ENCODE measurements at places on chromosomes 6 and 20.

DNA sequence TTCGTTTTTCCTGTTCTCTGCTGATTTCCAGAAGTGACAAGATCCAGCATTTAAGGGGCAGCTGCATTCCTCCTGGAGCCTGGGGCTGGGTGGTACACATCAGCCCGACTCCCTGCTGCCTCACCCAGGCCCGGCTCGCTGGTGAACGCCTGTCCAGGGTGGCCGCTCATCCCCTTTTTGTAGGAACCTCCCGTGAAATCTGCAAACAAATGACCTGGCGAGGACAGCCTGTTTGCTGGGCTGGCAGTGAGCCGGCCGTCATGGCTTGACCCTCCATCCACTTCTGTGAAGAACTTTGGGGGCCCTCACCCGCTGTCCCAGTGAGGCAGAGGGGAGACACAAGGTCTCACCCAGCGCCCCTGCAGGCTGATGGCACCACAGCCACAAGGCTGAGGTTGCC is 39.0 kb downstream of the PYGB start:
- no peak for DNase-seq

DNA sequence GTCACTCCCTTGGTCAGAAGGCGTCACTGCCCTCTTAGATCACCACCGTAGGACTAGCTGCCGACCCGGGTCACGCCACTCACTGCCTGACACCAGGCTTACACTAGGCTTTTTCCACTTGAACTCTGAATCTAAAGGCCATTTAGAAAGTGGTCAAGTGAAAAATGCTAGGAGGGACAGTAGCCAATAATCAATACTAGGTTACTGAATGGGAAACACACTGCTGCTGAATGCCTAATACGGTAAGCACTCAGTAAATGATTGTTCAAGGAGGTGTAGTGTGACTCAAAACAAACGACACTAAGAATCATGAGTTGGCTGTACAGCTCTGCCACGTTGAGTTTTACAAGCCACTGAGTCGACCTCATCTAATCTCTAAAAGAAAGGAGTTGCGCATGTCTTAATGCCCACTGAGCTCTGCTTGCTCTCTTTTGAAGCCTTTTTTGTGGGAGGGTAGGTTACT is 760 bp upstream of the IBTK start:
- DNase-seq: no peak

- no peak for DNase-seq
These were observed 15.2 kb upstream of the ROS1 start for GRCh38 chr6:117440706-117441525.

DNA sequence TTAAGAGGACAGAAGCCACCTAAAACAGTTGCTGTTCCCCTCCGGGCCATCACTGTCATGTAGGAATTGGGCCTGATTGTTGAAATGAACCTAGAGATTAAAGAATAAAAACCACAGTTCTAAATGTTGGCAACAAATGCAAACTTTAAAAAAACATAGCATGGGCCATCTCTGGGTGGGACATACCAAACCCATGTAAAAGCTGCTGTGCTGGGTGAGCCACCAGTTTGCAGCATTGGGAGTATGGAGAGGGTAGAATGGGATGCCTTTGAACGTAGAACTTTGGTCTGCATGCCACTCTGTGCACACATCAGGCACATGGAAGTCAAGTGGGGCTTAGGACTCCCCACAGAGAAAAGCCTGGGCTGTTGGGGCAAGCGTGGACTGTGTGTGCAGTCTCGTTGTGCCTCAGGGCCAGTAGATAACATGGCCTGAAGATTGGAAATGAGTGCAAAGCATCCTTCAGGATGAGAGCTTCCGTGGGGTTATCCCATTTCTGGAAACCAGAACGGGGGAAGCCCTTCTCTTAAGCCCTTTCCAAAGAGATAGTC is 28.1 kb downstream of the EPB41L1 start:
- DNase-seq: no peak

DNA sequence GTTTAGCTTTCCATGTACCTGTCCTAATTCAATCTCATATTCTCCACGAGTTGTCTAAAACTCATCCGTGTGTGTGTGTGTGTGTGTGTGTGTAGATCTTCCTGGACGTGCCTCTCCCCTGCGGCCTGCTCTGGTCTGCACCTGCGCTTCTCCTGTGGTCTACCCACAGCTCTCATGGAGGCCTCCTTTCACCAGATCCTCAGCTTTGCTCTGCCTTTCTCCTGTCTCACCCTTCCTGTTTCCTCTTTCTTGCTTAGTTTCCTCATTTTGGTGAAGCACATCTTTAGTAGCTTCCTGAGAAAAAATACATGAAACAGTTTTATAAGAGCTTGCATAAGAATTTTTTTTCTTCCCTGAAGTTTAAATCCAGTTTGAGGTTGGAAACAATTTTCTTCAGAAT is 18.1 kb downstream of the SLX4IP start:
- no peak for DNase-seq

- no peak for DNase-seq
These were observed 650.5 kb downstream of the UTRN start for GRCh38 chr6:144935661-144936060.

GRCh38 chr6:154390034-154390433 is 33.4 kb upstream of the IPCEF1 start:
- no peak for DNase-seq

DNA sequence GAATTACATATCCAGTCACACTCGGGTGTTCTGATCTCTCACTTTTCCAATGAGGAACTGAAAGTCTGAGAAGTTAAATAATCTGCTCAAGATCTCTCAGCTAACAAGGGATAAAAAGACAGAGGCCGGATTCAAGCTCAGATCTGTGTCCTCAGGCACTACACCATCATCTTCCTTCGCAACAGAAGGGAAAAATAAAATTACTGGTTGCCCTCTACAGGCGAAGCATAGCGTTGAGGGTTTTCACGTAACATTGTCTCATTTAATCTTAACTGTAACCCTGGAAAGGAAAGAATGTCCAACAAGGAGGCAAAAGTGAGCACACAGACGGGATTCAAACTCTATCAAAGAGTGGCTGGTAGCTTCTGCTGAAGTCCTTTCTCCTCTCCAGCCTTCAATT is 67.8 kb upstream of the ANKEF1 start:
- DNase-seq: no peak

- no peak for DNase-seq
These were observed 63.7 kb downstream of the DHX35 start for GRCh38 chr20:39025883-39026282.
